Activated naive CD8-positive, alpha-beta T cell treated with anti-CD3 and anti-CD28 coated beads for 36 hours (primary cell): ENCODE measurements at places on chromosomes 5 and 9. TPM values are rescaled to one million over a fixed set of nuclear protein-coding genes. Genes with fewer than 3 reads are reported as not detected.

Gene ALDH7A1
- 16.9 TPM for total RNA-seq

- peaks cover 19% of the 10 kb centered on the region for H3K27me3 ChIP-seq
- peak overlapping the region; percentile 63 for H3K27ac ChIP-seq
- H3K4me1 ChIP-seq, result peaks cover 9% of the 10 kb centered on the region
- H3K36me3 ChIP-seq, result no peaks in the 10 kb centered on the region
These were observed 49.6 kb upstream of the CPLX2 start for GRCh38 chr5:175821790-175822211.

- H3K4me1 ChIP-seq, result no peaks in the 10 kb centered on the region
- DNase-seq, result no peak
- H3K4me3 ChIP-seq, result no peak overlapping the region
- H3K36me3 ChIP-seq, result no peaks in the 10 kb centered on the region
- peaks cover 8% of the 10 kb centered on the region for H3K27me3 ChIP-seq
These were observed 13.5 kb downstream of the IL12B start for GRCh38 chr5:159316519-159317383.

Gene C9orf43
- total RNA-seq, result 1.0 TPM

DNA sequence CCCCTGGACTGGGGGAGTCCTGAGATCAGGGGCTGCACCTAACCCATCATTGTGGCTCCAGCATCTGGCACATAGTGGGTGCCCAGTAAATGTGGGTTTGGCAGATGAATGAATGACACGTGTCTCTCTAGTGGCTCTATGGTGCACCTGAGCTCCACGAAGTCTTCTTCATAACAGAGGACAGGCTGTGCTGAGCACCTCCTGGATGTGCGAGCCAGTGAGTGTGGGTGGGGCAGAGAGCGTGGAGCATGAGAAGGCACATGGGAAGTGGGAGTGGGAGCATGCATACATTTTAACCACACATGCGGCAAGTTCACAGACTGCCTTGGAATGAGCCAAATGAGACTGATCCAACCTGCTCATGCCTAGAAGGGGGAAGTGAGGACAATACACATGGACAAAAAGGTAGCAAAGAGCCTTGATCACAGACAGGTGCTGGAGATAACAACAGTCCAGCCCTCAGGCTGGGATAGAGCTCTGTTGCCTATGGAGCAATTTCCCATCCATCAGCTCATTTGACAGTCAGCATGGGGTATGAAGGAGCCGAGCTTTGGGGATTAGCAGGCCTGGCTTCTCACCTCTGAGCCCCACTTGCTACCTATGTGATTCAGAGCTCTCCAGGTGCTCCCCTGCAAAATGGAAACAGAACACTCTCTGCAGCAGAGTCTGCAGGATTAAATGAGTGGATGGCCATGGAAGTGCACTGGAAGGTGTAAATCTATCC is 76.2 kb upstream of the TBC1D2 start:
- no peaks in the 10 kb centered on the region for H3K36me3 ChIP-seq
- no peak overlapping the region for H3K27ac ChIP-seq
- no peaks in the 10 kb centered on the region for H3K4me1 ChIP-seq
- no peak overlapping the region for H3K4me3 ChIP-seq
- no peak for DNase-seq

Gene ASPN
- not detected for total RNA-seq

DNA sequence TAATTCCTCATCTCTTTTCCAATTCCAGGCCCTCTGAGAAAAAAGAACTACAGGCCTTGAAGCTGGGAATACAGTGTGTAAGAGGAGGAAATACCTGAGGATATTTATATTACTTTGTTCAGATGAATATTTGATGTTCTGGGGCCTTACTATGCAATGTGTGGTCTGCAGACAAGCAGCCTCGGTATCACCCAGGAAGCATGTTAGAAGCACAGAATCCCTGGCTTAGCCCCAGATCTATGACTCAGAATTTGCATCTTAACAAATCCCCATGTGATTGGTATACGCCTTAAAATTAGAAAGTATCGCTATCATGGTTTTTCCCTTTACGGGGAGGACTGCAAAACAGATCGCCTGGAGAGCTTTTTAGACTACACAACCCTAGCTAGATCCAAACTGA is 121.0 kb downstream of the JAKMIP2 start:
- no peak for DNase-seq
- no peak overlapping the region for H3K4me3 ChIP-seq
- no peaks in the 10 kb centered on the region for H3K36me3 ChIP-seq
- no peaks in the 10 kb centered on the region for H3K4me1 ChIP-seq
- no peak overlapping the region for H3K27ac ChIP-seq

DNA sequence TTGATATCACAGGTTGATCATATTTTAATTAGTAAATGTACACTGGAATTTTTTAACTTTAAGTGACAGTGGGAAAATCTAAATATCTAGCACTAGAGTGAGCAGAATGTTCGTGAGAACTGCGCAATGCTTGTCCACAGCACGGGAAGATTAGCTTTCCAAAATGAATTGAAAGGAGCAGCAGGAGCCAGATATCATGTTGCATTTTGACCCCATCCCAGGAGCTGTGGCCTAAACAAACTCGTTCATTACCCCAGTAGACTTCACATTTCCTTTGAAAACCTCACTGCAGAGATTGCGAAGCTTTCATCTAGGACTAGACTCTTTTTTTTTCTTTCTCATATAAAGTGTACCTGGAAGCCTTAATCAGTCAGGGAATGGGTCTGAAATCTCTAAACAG is 525.8 kb downstream of the CTNND2 start:
- no peaks in the 10 kb centered on the region for H3K4me1 ChIP-seq
- H3K36me3 ChIP-seq, result no peaks in the 10 kb centered on the region
- H3K27ac ChIP-seq, result no peak overlapping the region
- H3K4me3 ChIP-seq, result no peak overlapping the region
- peaks cover 29% of the 10 kb centered on the region for H3K27me3 ChIP-seq
- DNase-seq, result no peak

- no peaks in the 10 kb centered on the region for H3K27me3 ChIP-seq
- H3K4me1 ChIP-seq, result no peaks in the 10 kb centered on the region
- no peak overlapping the region for H3K4me3 ChIP-seq
- H3K27ac ChIP-seq, result no peak overlapping the region
These were observed 159.2 kb upstream of the ALDH1B1 start for GRCh38 chr9:38233343-38233742.

Gene SLC46A2
- total RNA-seq, result not detected

GRCh38 chr9:19154135-19154612 is 26.9 kb upstream of the PLIN2 start:
- H3K27ac ChIP-seq, result no peak overlapping the region
- no peaks in the 10 kb centered on the region for H3K27me3 ChIP-seq
- no peaks in the 10 kb centered on the region for H3K36me3 ChIP-seq
- H3K4me1 ChIP-seq, result peaks cover 30% of the 10 kb centered on the region
- H3K4me3 ChIP-seq, result no peak overlapping the region

DNA sequence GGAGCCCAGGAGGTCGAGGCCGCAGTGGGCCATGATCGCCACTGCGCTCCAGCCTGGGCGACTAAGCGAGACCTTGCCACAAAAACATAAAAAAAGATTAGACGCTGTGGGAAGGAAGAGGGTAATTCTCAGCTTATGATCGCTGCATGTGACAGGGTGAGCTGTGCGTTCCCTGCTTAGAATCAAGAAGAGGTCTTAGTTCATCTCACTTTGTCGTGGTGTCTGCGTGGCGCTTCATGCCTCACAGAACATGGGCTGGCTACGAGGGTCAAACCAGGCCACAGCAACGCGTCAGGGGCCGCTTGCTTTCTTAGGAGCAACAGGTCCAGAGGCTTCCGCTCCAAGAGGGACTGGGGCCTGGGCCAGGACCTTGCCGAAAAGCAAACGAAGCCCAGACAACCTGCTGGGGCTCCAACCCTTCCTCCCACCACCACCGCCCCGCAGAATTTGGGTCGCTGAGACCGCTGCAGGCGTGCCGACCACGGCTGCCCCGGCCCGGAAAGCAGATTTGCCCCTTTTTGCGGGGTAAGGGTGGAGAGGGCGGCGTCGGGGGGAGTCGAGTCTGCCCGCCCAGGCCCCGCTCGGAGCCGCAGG is 10.0 kb upstream of the GRIN1 start:
- H3K27me3 ChIP-seq, result peaks cover 21% of the 10 kb centered on the region
- peak overlapping the region; percentile 92 for H3K27ac ChIP-seq
- no peak for DNase-seq
- peaks cover 21% of the 10 kb centered on the region for H3K4me1 ChIP-seq
- peaks cover 9% of the 10 kb centered on the region for H3K36me3 ChIP-seq

- H3K27ac ChIP-seq, result no peak overlapping the region
- peaks cover 6% of the 10 kb centered on the region for H3K4me1 ChIP-seq
- no peaks in the 10 kb centered on the region for H3K36me3 ChIP-seq
- no peak for DNase-seq
These were observed 17.1 kb downstream of the FBP1 start for GRCh38 chr9:94622087-94622800.

DNA sequence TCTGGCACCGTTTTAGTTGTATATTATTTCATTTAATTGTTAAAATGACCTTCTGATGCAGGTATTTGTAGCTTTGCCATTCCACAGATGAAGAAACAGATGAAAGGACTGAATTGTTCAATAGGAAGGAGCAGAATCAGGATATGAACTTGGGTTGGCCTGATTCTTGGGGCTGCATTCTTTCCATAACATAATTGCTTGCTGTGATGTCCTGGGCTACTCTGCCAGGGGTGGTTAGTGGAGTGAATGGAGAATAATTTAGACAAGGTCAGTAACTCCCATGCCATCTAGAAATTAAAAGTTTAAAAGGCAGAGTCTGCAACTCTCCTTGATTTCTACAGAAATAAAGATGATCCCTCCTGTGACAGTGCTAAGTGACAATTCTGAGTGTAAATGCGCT is 15.9 kb downstream of the TLR4 start:
- H3K27ac ChIP-seq, result no peak overlapping the region
- H3K4me1 ChIP-seq, result peaks cover 9% of the 10 kb centered on the region
- H3K4me3 ChIP-seq, result no peak overlapping the region
- H3K36me3 ChIP-seq, result no peaks in the 10 kb centered on the region
- DNase-seq, result no peak
- H3K27me3 ChIP-seq, result peaks cover 14% of the 10 kb centered on the region

DNA sequence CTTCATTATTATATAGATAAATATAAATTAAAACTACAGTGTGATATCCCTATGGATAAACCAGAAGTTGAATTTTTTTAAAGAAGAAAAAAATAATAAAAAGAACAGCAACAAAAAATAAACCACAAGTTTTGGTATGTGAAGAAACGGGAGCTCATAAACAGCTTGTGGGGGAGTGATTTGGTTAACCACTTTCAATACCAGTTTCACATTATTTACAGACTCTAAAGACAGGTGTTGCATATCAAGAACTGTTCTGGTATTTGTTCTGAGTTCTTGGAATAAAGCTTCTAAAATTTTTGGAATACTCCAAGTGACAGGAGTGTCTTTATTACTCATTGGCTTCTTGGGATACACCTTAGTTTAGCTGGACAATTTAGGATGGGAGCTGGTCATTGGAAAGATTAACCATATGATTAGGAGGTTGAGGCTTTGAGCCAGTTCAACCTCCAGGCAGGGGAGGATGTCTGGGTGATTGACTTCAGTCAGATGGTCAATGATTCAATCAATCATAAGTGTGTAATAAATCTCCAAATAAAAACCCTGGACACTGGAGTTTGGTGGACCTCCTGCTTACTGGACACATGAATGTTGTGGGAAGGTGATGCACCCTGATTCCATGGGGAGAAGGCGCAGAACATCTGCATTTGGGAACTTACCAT is 2223.1 kb upstream of the C9orf72 start:
- H3K27ac ChIP-seq, result no peak overlapping the region
- no peak overlapping the region for H3K4me3 ChIP-seq
- no peaks in the 10 kb centered on the region for H3K4me1 ChIP-seq
- no peak for DNase-seq
- H3K27me3 ChIP-seq, result no peaks in the 10 kb centered on the region

DNA sequence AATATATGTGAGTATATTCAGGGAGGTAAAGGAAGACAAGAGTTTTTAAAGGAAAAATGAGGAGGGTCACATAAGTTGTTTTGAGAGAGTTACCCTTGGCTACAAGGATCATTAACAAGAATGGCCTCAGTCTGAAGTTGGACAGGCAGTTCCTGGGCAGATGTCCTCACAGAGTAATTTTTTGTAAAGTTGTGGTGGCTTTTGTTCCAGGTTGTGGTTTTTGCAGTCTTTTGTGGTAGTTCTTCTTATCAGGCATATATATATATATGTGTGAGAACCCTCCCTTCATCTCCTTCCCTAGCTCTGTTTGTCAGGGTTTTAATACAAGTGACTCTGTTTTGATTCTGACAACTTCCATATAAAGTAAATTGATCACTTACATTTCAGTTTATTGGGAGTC is 60.0 kb downstream of the CSNK1G3 start:
- H3K4me3 ChIP-seq, result no peak overlapping the region
- H3K27me3 ChIP-seq, result no peaks in the 10 kb centered on the region
- no peak for DNase-seq
- peaks cover 3% of the 10 kb centered on the region for H3K36me3 ChIP-seq

DNA sequence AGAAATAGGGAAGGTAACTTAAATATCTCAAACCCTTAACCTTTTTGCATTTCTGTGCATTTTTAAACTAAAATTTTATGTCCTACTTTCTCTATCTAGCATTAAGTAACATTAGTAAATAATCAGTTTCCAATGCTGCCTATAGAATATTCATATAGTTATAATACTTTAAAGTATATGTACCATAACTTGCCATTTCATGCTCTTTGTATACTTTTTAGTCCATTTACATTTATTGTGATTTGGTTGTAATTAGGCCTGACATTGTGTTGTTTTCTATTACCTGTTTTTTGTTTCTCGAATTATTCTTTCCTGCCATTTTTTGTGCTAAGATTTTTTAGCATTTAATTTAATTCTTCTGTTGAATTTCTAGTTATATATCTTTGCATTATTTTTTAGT is 13.7 kb downstream of the SLC12A2 start:
- H3K27me3 ChIP-seq, result no peaks in the 10 kb centered on the region
- H3K36me3 ChIP-seq, result peaks cover 48% of the 10 kb centered on the region
- H3K4me3 ChIP-seq, result no peak overlapping the region
- DNase-seq, result no peak

- H3K4me1 ChIP-seq, result peaks cover 23% of the 10 kb centered on the region
- no peak overlapping the region for H3K27ac ChIP-seq
- DNase-seq, result no peak
- H3K36me3 ChIP-seq, result peaks cover 52% of the 10 kb centered on the region
These were observed 65.8 kb downstream of the MCCC2 start for GRCh38 chr5:71652803-71653543.

Gene PCDHA9
- total RNA-seq, result not detected

GRCh38 chr9:89603767-89604665 is 796 bp upstream of the GADD45G start:
- H3K27me3 ChIP-seq, result peaks cover 4% of the 10 kb centered on the region
- H3K27ac ChIP-seq, result no peak overlapping the region
- peak; percentile 49 for DNase-seq
- H3K4me1 ChIP-seq, result peaks cover 28% of the 10 kb centered on the region
- peak overlapping the region; percentile 82 for H3K4me3 ChIP-seq

GRCh38 chr9:20728493-20729220 is 44.6 kb downstream of the FOCAD start:
- H3K4me3 ChIP-seq, result no peak overlapping the region
- peaks cover 11% of the 10 kb centered on the region for H3K36me3 ChIP-seq
- H3K4me1 ChIP-seq, result peaks cover 16% of the 10 kb centered on the region
- H3K27ac ChIP-seq, result no peak overlapping the region
- no peak for DNase-seq
- H3K27me3 ChIP-seq, result no peaks in the 10 kb centered on the region

Gene FOXD4L6
- not detected for total RNA-seq

Gene INSL6
- total RNA-seq, result not detected

GRCh38 chr5:176810687-176811501 is 535 bp downstream of the UNC5A start:
- H3K36me3 ChIP-seq, result no peaks in the 10 kb centered on the region
- no peak overlapping the region for H3K27ac ChIP-seq
- H3K4me1 ChIP-seq, result peaks cover 8% of the 10 kb centered on the region
- DNase-seq, result no peak
- H3K4me3 ChIP-seq, result peak overlapping the region; percentile 65
